ENCODE measurements at places on chromosomes 16 and 17. TPM values are rescaled to one million over a fixed set of nuclear protein-coding genes. Genes with fewer than 3 reads are reported as not detected.
A peak's percentile ranks its signal among the peaks of the same experiment; 100 is the strongest.

GRCh38 chr17:6670999-6671398 lies 19.4 kb downstream of the C17orf100 start:
- DNase-seq: no peak

- DNase-seq: peak; percentile 40
These were observed 44.7 kb downstream of the CRISPLD2 start for GRCh38 chr16:84864326-84864955.

- no peak for DNase-seq
These were observed 130.7 kb downstream of the PRKCA start for GRCh38 chr17:66432996-66433551.

DNA sequence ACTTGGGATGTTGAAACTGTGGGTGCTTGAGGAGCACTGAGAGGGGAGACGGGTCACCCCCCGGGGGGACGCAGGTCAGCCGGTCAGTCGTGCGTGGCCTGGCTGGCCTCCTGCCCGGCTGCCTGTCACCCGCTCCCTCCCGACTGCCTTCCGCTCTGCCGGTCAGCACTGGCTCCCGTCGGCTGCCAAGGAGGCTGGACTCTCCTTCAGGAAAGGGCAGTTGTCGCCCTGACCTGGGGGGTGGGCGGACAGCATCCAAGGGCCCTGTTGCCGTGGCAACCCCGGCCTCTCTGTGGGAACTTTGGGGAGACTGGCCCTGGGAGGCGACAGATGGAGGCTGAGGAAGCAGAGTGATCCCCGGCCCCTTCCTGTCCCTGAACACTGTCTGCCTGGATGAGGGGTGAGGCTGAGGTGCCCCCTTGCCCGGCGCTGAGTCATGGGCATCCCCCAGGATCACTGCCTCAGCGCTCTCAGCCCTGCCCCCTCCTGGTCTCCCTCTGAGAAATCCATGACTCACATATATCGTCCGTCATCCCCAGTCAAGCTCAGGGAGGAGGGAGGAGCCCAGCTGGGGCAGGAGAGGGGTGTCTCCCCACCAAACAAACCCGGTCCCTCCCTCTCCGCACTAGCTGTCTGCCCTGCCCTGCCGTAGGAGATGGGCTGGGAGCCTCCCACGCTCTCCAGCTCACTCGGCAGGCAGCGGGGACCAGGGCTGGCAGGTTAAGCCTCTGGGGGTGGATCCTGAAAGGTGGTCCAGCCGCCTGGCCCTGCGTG lies at the start of gene ADGRG1:
Gene ADGRG1 (plus strand): TSS at position 623 of the 774 bp plus-strand sequence. CDS start 21,658 bp downstream, outside the sequence.
- DNase-seq: peak; percentile 92

DNA sequence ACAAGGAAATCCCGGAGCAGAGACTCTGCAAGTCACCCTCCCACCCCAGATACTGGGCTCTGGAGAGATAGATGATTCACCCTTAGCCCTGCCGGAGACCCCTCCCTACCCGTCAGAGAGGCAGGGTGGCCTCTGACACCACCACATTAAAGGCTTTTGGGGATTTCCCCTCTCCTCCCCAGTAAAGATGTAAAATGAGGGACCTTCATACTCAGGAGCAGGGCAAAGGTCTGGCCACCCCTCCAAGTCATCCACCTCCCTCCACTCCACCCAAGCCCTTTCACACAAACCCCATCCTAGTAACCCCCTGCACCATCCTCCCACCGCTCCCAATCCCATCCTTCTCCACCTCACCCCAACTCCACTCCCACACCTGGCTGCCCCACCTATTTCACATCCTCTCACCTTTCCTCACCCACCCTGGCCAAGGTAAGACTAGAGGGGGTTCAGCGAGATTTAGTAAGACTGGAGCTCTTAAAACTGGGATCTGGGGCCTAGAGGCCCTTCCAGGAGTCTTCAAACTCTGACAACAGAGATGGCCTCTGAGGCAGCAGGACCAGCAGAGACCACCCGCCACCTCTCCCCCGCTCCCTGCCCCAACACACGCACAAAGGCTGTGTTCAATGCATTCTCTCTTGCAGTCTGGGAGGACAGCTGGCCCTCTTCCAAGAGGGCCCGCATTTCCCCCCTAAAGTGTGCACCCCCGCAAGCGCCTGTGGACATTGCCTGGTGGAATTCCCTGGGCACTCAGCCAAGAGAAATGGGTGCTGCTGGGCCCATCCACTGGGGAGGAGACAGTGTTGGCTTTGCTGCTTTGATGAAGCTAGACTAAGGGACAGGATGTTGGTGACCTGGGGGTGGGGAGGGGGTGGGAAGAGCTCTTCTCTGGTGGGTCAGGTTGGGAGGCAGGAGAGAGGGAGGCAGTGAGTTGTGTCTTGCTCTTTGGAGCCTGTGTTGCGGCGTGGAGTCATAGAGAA lies 1.1 kb downstream of the ABAT start:
- DNase-seq: peak; percentile 47

DNA sequence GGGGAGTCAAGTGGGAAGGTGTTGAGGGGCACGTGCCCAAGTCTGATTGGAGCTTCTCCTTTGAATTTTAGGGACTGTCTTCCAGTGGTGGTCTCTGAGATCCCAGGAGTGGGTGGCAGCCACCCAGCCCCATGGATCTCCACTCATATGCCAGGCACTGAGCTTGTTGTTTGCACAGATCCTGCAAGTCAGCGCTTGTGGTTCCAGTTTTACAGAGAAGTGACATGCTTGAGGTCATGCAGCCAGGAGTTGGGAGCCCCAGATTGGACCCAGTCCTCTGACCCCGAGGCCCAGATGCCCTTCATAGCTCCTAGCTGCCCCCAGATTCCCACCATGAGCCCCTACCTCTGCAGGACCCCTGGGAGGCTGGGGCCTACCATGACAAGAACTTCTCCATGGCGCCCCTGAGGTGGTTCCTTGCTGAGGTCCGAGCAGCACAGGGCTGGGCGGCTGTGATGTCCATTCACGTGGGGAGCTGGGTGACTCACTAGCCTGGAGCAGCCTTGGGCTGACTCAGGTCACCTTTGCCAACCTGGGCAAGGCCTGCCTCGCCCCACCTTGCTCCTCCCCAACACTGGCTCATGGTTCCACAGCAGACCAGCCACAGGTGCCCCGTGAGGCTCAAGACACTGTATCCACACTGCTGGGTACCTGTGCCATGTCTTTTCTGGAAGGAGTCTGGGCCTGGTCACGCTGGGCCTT lies 47.4 kb downstream of the RAI1 start:
- DNase-seq: no peak

- peak; percentile 87 for DNase-seq
These were observed 639 bp downstream of the MIF4GD start for GRCh38 chr17:75270218-75270965.

The TLCD2 gene
- total RNA-seq: 0.04 TPM

- peak; percentile 45 for DNase-seq
These were observed 1.3 kb upstream of the HELZ start for GRCh38 chr17:67246403-67246652.

GRCh38 chr17:77722366-77722765 lies 236.1 kb upstream of the TNRC6C start:
- no peak for DNase-seq

Data from H7 (cell line).